ENCODE measurements at places on chromosomes 2 and 18. TPM values are rescaled to one million over a fixed set of nuclear protein-coding genes. Genes with fewer than 3 reads are reported as not detected.

L3MBTL4 gene
- polyA plus RNA-seq: not detected

ZNF892 gene
- 0.64 TPM for polyA plus RNA-seq

FIGN gene
- 1.8 TPM for polyA plus RNA-seq

DNAJC5G gene
- 1.4 TPM for polyA plus RNA-seq

ADI1 gene
- 38.6 TPM for polyA plus RNA-seq

- peak; percentile 65 for DNase-seq
Measured at GRCh38 chr2:100818003-100818605, 1.8 kb upstream of the NPAS2 start.

GRCh38 chr2:199603721-199604291, 146.1 kb upstream of the SATB2 start:
- no peak for DNase-seq

DNA sequence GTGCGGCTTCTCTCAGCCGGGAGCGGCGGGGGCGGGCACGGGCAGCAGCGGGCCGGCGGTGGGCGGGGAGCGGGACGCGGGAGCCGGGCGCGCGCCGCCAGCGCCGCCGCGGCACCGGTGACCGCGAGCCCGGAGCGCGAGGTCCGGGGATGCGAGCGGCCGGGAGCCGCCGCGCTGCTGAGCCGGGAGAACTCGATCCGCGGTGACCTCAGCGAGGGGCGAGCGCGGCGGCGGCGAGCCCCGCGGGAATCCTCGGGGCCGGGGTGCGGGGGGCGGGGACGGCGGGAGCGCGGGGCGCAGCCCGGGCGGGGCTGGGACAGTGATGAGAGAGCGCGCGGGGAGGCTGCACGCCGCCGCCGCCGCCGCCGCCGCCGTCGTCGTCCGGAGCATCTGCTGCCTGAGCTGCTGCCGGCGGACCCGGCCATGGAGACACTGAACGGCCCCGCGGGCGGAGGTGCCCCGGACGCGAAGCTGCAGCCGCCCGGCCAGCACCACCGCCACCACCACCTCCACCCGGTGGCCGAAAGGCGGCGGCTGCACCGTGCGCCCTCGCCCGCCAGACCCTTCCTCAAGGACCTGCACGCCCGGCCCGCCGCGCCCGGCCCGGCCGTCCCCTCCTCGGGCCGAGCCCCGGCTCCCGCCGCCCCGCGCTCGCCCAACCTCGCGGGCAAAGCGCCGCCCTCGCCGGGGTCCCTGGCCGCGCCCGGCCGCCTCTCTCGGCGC, at the start of gene MTCL1:
TSS of gene MTCL1 (plus strand) at position 319 of the 723 bp plus-strand sequence. CDS start at position 424, 105 bp downstream.
- peak; percentile 51 for DNase-seq

DNA sequence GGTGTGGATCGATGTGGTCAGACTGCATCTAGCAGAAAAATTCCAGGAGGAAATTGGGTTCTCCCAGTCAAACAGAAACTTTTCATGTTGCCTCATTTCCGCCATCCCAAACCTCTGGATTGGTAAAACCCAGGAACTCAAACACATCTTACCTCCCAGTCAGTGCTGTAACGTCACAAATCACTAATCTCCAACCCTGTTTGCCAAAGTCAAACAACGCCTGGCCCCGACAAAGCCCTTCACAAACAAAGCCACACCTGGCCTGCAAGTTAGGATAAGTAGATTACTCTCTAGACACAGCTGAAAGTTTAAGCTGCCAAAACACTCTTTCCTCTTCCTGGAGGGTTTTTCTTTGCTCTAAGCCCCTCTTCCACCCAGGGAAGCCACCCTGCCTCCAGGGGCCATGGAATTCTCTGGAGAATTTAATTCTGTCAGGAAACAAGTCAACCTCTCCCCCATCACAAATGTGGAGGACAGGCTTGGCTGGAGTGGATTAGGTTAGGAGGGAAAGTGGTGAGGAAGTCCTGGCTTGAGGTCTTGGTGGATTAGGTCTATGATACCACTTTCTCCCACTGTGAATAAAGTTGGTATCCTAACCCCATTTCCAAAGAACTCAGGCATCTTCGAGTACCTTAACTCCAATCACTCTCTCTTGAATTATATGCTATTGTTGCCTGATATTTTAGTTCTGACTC, 86.7 kb downstream of the LYPD6B start:
- DNase-seq: no peak

DNA sequence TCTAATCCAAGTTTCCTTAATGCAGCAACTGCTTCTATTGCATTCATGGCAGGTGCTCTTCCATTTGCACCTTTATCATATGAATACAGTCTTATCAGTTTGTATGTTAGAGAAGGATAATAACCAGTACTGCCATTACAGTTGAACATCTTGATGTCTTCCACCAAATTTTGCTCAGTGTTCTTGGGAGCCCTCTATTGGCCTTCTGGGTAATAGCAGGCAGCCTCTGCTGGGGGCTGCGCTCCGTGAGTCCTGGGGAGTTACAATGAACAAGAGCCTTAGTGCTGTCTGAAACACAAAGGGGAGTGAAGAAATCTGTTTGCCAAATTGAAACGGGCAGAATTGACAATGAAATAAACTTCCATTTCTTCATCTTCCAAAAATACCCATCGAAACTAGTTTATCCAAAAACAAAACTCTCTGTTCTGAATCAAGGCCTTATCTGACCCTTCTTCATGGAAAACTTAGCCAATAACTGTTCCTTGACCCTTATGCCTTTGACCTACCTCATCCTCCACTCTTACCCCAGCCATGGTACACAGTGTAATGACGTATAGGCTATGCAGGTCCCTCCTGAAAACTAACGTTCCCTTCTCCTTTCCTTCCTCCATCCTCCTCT, 79.9 kb downstream of the ALK start:
- peak; percentile 18 for DNase-seq

- DNase-seq: no peak
Measured at GRCh38 chr2:48548840-48549239, 18.9 kb downstream of the STON1 start.

DNA sequence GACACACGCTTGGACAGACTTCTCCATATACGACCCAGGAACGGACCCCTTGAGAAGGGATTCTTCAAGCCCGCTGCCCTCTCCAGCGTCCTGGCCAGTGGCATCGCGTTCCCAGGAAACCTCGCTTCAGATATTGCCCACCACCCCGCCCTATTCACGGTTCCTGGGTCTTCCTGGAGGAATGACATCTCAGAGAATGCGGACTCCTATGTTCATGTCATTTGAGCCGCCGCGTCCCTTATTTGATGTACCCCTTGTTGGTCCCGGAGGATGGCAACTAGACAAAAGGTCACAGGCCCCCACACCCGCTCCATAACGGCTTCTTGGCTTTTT, 588 bp upstream of the CCDC93 start:
- DNase-seq: no peak

DNA sequence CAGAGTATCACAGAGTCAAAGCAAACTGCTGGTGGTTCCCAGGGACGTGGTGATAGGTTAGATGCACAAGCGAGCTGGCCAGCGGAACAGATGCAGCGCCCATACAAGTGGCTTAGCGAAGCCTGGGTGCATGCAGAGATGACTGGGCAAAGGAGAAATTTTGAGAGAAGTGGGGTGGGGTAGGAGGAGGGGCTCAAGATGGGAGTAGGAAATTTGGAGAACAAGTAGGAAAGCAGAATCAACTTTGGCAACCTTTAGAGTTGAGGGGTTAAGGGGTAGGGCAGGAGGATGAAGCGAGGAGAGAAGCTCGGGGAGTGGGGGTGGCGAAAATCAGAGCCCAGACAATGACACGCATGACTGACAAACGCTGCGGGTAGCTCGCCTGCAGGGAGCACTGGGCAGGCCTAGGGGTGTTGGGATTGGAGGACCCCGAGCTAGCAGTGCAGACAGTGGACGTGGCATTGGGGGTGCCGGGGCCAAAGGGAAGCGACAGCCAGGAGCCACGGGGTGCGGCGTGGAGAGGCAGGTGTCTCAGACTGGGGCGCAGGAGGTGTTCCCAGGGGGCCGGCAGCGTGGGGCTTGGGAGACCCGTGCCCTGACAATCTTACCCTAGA, 431 bp downstream of the FAM98A start:
- peak; percentile 61 for DNase-seq

DNA sequence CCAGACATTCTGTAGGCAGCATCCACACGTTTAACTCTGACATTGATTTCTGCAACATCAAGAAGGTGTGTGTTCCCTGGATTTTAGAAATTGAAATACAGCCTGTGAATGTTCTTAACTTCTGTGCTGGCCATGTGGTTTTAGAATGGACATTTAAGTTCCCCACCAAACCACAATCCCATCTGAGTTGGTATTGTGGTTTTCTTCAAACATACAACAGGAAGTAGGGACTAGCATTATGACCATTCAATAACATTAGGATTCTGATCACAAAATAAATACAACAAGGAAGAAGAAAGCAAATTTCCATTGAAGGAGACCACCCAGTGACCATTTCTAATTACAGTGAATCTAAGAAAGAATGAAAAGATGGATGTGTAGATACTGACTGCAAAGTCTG, 51.2 kb downstream of the MAP3K20 start:
- DNase-seq: no peak

DNA sequence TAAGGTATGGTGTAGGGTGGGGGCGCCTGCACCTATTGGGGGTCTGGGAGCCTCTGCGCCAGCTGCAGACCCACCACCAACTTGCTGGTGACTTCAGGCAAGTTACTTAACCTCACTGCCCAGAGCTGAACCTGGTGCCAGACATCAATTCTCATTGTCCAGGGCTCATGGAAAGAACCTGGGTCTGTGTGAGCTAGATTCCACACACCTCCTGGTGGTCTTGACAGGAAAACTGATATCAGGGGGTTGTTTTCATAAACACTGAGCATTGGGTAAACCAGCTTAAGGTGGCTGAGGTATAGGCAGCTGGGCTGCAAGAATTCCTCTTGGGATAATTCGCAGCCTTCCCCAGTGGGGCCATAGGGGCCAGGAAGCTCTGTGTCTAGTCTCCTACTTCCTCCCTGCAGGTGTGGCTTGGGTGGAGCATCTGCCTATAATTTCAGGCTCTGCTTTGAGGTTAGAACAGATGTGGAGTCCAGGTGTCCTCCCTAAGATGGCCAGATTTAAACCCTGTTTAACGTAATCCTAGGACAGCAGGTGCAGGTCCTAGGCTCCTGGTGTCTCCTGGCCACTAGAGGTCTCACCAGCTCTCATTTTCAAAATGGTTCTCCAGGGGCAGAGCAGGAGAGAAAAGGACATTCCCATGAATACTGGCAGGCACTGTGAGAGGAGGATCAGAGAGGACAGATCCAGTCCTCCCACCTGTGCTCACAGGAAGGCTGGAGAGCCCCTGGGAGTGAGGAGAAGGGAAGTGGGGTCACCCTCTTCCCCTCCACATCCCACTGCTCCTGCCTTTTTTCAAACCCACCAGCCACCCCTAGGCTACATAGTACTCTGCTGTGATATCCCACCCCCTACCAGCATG, 100.4 kb upstream of the SMAD2 start:
- peak; percentile 35 for DNase-seq

GRCh38 chr2:99275882-99276281, 20.4 kb upstream of the LYG2 start:
- DNase-seq: no peak

DNA sequence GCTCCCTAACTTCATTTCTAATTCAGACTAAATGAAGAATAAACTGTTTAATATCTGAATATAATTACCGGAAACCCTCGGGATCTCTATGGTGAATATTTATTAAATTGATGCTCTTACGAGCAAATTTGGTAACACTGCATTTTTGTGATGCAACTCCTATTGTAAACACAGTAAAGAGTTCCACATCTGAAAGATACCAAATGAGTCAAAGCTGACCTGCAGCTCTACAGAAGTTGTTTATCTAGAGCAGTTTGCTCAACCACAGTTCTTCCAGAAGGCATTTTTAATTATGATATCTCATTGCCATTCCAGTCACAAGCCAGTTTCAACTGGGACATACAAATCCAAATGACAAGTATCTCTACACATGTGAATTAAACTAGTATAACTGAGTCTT, 129.7 kb downstream of the PKP4 start:
- DNase-seq: no peak

DNA sequence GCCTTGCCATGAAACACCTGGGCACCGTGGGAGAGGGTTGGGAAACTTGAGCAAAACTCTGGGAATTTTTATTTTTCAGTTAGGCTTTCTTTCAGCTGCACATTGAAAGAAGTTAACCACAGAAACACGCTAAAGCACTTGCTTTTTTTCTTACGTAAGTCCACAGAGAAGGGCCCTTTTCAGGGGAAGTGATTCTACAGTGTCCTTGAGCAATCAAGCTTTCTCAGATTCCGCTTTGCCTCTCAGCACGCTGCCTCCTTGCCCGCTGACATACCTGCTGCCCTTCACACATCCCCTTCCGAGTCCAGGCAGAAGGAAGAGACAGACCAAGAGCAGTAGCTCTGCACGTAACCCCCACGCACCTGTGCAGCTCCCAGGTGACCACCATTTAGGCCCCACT, 135.5 kb upstream of the MYT1L start:
- no peak for DNase-seq

DNA sequence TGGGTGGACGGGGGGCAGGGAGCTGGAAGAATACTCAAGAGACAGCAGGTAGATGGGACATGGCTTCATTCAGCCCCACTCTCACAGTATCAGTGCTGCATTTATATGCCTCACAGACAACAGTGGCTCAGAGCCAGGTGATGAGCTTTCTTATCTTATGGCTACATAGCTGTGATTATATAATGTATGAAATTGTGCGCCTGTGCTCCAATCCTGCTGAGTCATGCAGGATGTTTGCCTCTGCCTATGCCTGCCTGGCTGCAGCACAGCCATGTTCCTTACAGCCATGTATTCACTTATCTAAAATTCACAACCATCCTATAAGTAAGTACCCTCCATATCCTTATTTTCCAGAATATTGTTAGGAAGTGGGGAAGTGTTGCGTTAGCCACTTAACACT, 37.7 kb upstream of the RNF103 start:
- DNase-seq: no peak

DNA sequence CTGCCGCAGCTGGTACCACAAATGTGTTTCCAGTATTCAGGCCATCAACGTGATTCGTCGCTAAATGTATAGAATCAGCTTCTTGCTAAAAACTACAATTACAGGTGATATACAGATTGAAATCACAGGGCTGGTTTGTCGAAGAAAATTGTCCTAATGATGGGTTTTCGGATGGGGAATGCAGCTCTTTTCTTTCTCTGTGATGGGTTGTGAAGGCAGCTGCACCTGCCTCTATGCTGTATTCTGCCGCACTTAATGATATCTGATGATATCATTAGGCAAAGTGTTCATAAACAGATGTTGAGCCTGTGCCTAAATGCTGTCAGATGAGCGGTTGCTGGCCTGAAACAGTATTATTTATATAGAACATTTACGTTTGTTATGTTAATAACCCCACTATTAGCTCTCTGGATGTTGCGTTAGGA, 218.1 kb downstream of the ARHGAP15 start:
- DNase-seq: no peak

DNA sequence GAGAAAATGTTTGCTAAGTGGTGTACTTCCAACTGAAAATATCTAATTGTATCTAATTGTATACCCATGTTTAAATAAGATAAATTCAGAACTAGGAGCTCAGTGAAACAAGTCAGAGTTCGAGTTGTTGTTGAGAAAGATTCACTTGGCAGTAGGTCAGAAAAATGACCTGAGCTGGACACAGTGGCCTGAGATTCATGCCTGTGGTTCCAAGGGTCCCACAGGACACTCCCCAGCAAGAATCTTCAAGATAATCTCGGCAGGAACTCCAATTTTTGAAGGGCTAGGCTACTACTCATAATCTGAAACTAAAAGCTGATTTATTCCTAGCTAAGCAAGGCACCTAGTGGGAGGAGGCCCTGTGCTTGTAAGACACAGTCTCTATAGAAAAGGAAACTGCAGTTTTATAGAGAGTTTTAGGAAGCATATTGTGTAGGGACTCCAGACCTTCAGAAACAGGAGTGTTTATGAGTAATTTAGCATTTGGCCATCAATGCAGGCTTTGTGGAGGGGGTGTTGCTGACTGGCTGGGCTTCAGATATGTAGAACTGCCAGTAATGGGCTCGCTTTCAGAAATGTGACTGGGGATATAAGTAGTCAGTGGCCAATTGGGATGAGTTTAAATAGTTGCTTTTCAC, 43.2 kb downstream of the SP140 start:
- DNase-seq: no peak

GRCh38 chr2:22355816-22356433, 1029.1 kb upstream of the KLHL29 start:
- no peak for DNase-seq

Measured in endothelial cell of umbilical vein (primary cell).